ENCODE measurements at places on chromosomes 2 and 18.

DNA sequence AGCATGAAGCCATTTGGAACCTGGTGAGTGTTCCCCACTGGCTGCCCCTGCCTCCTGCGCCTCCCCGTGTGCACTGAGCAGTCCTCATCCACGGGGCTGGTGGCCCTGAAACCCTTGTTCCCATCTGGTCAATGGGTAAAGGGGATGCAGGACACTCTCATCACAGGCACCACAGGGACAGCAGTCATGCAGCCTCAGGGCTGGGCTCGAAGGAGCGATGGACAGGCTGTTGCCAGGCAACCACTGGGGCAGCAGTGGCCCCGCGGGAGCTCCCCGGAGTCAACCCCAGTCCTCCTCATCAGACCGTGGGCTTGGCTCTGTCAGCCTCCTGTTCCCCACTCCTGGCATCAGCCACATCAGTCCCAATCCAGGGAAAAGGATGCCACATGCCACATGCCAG, 509.5 kb downstream of the EIPR1 start:
- DNase-seq: no peak

DNA sequence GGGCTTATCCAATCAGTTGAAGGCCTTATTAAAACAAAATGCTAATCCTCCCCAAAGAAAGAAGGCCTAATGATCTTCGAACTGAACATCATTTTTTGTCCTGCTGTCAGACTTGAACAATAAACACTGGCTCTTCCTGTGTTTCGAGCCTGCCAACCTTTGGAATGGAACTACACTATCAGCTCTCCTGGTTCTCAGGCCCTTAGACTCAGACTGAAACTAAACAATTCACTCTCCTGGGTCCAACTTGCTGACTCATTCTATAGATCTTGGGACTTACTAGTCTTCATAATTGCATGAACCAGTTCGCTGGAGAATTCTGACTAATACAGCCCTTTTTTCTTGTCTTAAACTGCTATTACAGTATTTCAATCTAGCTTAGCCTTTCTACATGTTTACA, 235.2 kb downstream of the LNPK start:
- no peak for DNase-seq

DNA sequence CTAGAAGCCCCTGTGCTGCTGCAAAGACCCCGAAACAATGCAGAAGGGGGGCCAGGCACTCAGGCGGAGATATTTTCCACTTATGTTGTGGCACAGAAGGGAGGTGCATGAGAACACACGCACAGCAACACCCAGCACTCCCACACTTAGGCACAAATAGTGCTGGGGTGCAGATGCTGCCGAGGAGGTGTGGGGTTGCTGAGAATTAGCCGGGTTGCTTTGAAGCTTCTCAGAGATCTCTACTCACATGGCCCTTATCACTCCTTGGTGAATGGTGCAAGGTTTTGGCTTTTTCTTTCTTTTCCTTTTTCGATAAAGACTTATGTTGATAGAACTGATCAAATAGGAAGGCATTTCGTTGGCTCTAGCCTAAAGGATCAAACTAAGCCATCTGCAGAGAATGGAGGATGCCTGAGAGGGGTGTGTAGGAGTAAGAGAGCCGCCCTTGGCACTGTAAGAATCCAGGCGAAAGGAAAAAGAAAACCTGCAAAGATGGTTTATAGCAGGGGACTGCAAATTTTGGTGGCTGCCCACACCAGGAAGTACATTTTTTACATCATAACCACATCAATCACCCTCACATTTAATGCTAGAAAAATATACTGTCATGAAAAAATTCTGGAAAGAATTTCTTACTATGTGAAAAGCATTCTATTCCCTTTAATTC, 27.9 kb upstream of the FHL2 start:
- DNase-seq: no peak

- DNase-seq: no peak
Observed at GRCh38 chr18:76233876-76234675, 261.0 kb downstream of the ZNF516 start.

- DNase-seq: no peak
Observed at GRCh38 chr18:55421308-55421614, 166.7 kb downstream of the TCF4 start.

DNA sequence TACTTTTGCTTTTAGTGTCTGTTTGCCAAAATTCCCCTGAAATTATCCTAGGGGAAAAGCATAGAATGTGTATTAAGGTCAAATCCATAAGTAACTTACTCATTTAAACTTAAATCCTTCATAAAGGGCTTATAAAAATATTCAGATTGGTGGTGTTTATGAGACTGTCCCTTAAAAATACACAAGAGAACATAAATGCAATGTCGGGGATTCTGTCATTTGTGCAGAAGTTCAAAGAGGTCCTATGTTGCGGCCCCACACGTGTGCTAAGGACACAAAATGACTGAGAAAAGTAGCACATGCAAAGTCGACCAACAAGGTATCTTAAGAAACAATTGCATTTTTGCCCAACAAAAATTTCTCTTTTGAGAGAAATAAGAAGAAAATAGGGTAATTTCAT, 225.1 kb downstream of the PIEZO2 start:
- DNase-seq: no peak

- no peak for DNase-seq
Observed at GRCh38 chr2:217555081-217555876, 447.5 kb downstream of the TNS1 start.

DNA sequence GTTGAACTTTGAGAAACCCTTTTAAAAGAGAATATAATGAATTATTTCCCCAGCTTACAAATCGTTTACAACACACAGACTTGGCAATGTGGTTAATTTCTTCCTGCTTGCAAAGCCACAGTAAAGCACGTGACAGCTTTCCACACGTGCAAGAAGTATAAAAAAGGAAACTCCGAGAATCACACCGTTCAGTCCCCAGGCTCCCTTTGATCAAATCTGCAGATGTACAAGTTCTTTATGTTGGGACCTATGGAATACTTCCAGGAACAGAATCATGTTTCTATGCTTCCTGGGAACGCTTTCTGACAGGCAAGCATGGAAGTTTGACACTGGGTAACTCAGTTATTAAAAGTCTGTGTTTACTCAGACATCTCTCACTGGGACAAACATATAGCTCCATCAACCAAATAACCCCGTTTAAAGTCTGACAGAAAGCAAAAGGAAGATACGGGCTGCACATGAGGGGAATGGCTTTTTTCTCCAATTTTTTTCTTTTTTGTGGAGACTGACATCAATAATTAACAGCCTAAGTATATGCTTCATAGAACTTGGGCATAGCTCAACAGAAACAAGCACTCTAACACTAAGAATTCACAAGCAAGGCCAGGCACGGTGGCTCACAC, 134.8 kb downstream of the EIPR1 start:
- DNase-seq: peak; percentile 22

GRCh38 chr2:73285159-73285739, 971 bp upstream of the FBXO41 start:
- no peak for DNase-seq

DNA sequence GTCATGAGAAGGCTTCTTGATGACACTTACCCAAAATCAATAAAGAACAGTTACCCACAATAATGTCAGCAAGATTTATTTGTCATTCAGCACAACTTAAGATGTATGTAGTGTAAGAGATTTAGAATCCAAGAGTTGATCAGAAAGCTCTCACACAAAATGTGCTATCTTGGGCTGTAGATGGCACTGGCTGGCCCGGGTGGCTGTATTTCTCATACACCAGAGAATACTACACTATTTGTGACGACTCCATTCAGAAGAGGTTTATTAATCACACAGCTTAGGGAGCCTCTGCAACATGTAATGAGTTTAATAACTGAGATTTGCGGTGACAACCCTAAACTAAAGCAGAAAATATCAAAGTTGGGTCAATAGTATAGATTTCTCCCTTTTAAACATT, 530.4 kb upstream of the KLHL29 start:
- no peak for DNase-seq

DNA sequence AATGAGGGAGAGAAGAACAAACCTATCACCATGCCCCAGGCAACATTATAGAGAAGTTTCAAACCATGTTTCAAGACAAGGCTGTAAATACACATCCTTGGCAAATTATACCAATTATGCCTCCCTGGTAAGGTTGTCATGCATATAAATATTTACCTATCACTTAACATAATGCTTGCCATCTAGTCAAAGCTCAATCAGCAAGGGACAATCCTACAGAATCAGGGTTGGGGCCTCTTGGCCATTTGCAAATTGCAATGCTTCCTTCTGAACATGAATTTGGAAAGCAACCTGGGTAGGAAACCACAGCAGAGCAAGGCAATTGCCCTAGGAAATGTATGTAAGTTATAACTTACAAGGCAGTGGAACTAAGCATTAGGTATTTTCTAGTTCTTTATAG, 907.2 kb upstream of the CDH2 start:
- no peak for DNase-seq

DNA sequence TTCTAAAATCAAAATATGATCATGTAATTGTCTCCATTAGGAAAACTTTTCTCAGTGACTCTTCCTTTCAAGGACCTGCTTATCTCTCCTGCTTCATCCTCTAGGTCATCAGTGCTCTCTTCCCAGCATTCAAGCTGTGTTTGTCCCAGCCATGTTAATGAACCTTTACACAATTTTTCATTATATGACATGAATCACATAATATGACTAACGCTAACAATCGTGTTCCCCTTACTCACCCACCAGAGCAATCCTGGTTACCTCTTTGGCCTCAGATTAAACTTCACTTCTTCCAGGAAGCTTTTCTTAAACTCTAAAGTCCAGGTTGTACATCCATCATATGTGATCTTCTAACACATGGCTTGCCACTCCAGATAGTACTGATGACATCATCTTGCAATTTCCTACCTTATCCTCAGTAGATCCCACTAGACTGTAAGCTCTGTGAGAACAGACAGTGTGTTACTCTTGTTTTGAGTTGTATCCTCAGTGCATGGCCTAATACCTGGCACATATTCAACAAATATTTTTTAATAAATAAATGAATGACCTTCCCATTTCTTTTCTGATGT, 882.9 kb upstream of the ZEB2 start:
- DNase-seq: no peak

DNA sequence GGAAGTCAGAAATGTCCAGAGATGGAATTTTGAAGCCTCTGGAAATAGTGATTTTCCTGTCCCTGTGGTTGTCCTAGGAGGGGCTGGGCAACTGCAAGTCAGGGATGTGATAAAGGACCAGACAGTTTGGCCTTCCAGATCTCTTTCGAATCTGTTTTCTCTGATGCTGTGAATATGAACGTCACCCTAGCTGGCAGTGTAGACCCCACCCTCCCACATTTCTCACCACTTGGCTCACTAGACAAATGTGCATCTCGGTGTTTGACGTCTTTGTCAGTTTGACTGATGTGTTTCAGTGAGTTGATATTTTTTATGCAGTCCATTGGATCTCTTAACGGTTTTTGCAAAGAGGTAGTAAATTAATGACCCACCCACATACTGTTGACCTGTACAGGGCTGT, 301.2 kb downstream of the TNS1 start:
- DNase-seq: no peak

Measured in stimulated activated CD4-positive, alpha-beta T cell treated with anti-CD3 and anti-CD28 coated beads, Interleukin-2, amount 100 ng/mL, for 4 hours (primary cell).